Small intestine (tissue), 16 donors: ENCODE measurements at places on chromosomes 2 and 18. TPM values are rescaled to one million over a fixed set of nuclear protein-coding genes. Genes with fewer than 3 reads are reported as not detected.
A peak's percentile ranks its signal among the peaks of the same experiment; 100 is the strongest.

DNA sequence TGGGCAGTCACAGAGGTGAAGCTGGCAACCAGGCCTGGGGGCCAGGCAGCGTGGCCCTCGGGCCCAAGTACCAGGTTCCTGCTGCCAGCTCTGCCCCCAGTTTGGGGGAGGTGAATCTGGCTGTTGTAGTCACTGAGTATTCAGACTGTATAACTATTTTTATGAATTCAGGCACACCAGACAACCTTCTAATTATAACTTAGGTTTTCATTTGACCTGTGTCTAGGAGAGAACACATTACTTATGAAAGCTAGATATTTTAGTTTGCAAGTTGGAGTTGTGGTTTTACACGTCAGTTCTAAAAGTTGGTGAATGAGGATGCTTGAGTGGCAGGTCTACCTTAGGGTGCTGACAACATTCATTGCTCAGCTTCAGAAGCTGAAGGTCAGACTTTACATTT, 71.7 kb downstream of the LIMS1 start:
- H3K27ac ChIP-seq = no peak overlapping the region
- H3K4me3 ChIP-seq = no peak overlapping the region
- H3K27me3 ChIP-seq = no peaks in the 10 kb centered on the region
- DNase-seq = no peak

GRCh38 chr2:195619590-195619989, 37.4 kb upstream of the SLC39A10 start:
- H3K4me3 ChIP-seq = no peak overlapping the region
- H3K36me3 ChIP-seq = no peaks in the 10 kb centered on the region
- no peak for DNase-seq
- H3K27ac ChIP-seq = no peak overlapping the region
- H3K27me3 ChIP-seq = no peaks in the 10 kb centered on the region
- no peaks in the 10 kb centered on the region for H3K4me1 ChIP-seq

DNA sequence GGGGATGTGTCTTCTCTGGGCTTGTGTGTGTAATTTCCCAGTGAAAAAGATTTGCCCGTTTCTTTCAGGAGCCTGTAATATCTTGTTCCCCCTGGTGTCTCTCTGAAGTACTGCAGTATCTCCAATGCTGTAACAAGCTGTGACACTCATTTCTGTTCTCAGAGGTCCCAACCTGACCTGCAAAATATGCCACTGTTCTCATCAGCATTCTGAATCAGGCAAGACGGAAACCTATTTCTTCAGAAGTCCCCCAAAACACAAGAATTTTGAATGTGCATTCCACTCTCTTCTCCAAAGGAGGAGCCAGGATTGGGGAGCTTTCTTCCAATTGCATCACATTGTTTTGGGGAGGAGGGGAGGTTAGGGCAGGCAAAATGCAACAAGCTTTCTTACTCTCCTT, 77.0 kb upstream of the CNGA3 start:
- DNase-seq = peak; percentile 66
- H3K27ac ChIP-seq = no peak overlapping the region
- H3K36me3 ChIP-seq = no peaks in the 10 kb centered on the region

DNA sequence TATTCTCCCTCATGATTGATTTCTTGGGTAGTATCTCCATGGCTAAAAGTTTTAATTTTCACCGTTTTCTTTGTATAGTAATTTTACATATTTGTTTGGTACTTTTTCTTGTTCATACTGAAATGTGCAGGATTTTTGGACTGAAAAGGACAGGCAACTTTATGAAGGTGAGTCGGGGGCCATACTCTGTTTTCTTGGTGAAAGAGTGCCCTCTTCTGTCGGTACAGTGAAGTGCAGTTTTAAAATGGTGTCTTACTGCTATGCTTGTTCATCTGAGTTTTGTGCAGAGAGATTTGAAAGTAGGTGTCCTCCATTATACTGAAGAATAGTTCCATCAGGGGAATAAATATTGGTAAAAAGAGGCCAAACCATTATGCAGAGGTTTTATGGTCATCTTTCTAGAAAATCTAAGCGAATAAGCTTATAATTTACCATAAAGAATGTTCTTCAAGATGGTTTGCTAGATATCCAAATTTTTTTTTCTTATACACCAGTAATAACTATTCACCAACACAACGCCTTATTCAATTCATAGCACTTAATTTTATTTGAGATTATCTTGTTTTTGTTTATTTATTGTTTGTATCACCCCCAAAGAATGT, 8.7 kb upstream of the SERPINB13 start:
- no peaks in the 10 kb centered on the region for H3K36me3 ChIP-seq
- DNase-seq = peak; percentile 30
- H3K4me3 ChIP-seq = no peak overlapping the region

GRCh38 chr2:215161301-215161829, 22.9 kb upstream of the ABCA12 start:
- no peaks in the 10 kb centered on the region for H3K36me3 ChIP-seq
- H3K27me3 ChIP-seq = no peaks in the 10 kb centered on the region
- no peak overlapping the region for H3K27ac ChIP-seq
- no peak overlapping the region for H3K4me3 ChIP-seq
- H3K4me1 ChIP-seq = no peaks in the 10 kb centered on the region

DNA sequence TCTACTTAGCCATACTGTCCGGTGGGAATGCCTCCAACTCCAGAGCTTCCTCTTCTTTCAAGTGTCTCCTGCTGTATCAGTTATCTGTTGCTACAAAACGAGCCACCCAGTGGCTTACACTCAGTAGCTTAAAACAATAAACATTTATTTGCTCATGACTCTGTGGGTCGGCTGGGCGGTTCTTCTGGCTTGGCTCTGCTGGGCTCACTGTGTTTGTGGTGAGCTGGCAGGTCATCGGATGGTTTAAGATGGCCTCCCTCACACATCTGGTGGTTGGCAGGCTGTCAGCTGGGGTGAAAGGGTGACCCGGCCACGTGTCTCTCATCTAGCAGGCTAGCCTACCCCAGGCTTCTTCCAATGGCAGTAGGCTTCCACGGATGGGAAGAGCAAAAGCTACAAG, 122.4 kb upstream of the SLC1A4 start:
- H3K36me3 ChIP-seq = no peaks in the 10 kb centered on the region
- H3K27ac ChIP-seq = no peak overlapping the region
- no peak overlapping the region for H3K4me3 ChIP-seq
- no peak for DNase-seq
- peaks cover 7% of the 10 kb centered on the region for H3K4me1 ChIP-seq

DNA sequence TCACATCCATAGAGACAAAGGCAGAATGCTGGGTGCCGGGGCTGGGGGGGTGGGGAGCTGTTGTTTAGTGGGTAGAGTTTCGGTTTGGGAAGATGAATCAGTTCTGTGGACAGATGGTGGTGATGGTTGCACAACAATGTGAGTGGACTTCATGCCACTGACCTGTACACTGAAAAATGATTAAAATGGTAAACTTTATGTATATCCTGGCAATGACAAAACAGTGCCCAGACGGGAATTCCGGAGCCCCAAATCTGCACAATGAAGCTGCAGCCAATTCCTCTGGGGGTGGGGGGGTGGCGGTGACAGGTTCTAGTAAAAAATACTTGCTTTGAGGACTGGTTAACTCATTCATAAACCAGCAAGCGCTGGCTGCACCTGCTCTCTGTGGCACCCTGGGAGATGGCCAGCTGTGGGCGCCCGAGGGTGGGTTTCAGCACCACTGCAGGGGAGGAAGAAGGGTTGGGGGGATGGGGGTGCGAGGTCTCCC, 81.8 kb upstream of the HPCAL1 start:
- H3K27me3 ChIP-seq = no peaks in the 10 kb centered on the region
- no peak overlapping the region for H3K4me3 ChIP-seq
- DNase-seq = no peak
- no peak overlapping the region for H3K27ac ChIP-seq

DNA sequence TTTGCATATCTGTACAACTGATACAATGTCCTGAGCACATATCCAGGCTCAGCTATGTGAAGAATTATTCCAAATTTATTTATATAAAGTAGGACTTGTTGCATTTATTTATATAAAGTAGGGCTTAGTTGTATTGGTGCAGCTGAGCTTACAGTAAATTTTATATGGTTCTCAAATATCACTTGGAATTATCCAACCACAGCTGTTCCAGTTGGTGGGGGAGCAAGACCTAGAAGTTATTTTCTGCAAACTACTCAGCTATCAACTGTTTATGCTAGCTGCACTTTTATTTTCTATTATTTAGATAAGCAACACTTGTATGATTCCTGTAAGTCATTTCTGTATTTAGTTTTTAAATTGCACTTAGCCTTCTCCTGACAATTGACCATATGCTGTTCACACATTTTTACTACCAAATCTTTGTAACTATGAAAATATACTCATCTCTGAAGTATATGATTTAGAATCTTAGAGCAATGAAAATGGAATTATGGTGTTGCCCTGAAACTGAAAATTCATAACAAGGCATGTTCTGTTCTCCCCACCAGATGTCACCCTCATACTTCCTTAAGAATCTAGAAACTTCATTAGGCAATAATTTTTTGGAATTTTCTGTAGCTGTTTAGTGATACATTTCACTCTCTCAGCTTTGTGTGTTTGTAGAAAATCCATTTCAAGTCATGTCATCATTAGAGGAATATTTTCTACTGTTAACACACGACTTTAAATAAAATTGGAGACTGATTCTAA, 157.0 kb upstream of the CBLN2 start:
- no peaks in the 10 kb centered on the region for H3K27me3 ChIP-seq
- no peak overlapping the region for H3K27ac ChIP-seq
- H3K36me3 ChIP-seq = no peaks in the 10 kb centered on the region
- no peaks in the 10 kb centered on the region for H3K4me1 ChIP-seq

GRCh38 chr2:63497576-63497975, 90.7 kb downstream of the WDPCP start:
- no peak overlapping the region for H3K27ac ChIP-seq
- H3K27me3 ChIP-seq = no peaks in the 10 kb centered on the region
- no peak overlapping the region for H3K4me3 ChIP-seq
- no peaks in the 10 kb centered on the region for H3K36me3 ChIP-seq

GRCh38 chr2:23497063-23497462, 112.1 kb downstream of the KLHL29 start:
- no peak overlapping the region for H3K4me3 ChIP-seq
- DNase-seq = no peak
- H3K36me3 ChIP-seq = no peaks in the 10 kb centered on the region
- H3K27me3 ChIP-seq = no peaks in the 10 kb centered on the region
- H3K27ac ChIP-seq = no peak overlapping the region

- H3K4me1 ChIP-seq = no peaks in the 10 kb centered on the region
- H3K27ac ChIP-seq = no peak overlapping the region
- no peaks in the 10 kb centered on the region for H3K36me3 ChIP-seq
- H3K4me3 ChIP-seq = no peak overlapping the region
- H3K27me3 ChIP-seq = no peaks in the 10 kb centered on the region
- no peak for DNase-seq
Measured at GRCh38 chr2:11652553-11652952, 17.4 kb downstream of the NTSR2 start.

- H3K4me3 ChIP-seq = no peak overlapping the region
- DNase-seq = no peak
- no peaks in the 10 kb centered on the region for H3K4me1 ChIP-seq
- no peaks in the 10 kb centered on the region for H3K36me3 ChIP-seq
Measured at GRCh38 chr18:75904416-75904815, 476.9 kb upstream of the SMIM21 start.

GRCh38 chr2:124664363-124664762, 639.3 kb downstream of the CNTNAP5 start:
- H3K27me3 ChIP-seq = no peaks in the 10 kb centered on the region
- no peaks in the 10 kb centered on the region for H3K4me1 ChIP-seq
- DNase-seq = no peak
- no peak overlapping the region for H3K4me3 ChIP-seq
- H3K27ac ChIP-seq = no peak overlapping the region

- no peak for DNase-seq
- no peak overlapping the region for H3K4me3 ChIP-seq
- H3K27me3 ChIP-seq = no peaks in the 10 kb centered on the region
- no peaks in the 10 kb centered on the region for H3K36me3 ChIP-seq
Measured at GRCh38 chr2:130766711-130767407, 11.5 kb downstream of the AMER3 start.

- H3K27ac ChIP-seq = no peak overlapping the region
- H3K4me1 ChIP-seq = no peaks in the 10 kb centered on the region
- no peak overlapping the region for H3K4me3 ChIP-seq
- DNase-seq = no peak
- H3K27me3 ChIP-seq = no peaks in the 10 kb centered on the region
Measured at GRCh38 chr2:190640117-190640516, 8.8 kb upstream of the NAB1 start.

DNA sequence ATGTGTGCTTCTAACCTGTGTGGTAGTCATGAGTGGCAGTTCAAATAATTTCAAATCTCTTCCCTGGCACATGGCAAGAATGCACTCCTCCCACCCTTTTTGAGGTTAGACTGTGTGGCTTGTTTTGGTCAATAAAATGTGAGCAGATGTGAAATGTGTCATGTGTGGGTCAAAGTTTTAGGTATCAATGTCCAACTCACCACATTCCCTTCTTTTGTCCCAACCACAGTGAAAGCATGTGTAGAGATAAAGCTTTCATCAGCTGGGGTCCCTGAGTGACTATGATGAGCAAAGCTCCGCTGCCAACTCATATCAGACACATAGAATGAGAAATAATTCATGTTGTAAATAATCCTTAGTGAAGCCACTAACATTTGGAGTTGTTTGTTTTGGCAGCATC, 118.2 kb downstream of the PAX3 start:
- no peaks in the 10 kb centered on the region for H3K4me1 ChIP-seq
- DNase-seq = no peak
- no peaks in the 10 kb centered on the region for H3K36me3 ChIP-seq
- no peaks in the 10 kb centered on the region for H3K27me3 ChIP-seq
- H3K27ac ChIP-seq = no peak overlapping the region
- no peak overlapping the region for H3K4me3 ChIP-seq

Gene HSBP1L1
- 11.9 TPM for polyA plus RNA-seq

Gene NDUFAF7
- 9.0 TPM for polyA plus RNA-seq

Gene ZAP70
- 3.9 TPM for polyA plus RNA-seq

Gene CABYR
- not detected for polyA plus RNA-seq

Gene RNU2-63P
- not detected for polyA plus RNA-seq

Gene DYNAP
- polyA plus RNA-seq = 0.18 TPM

Gene TEX44
- polyA plus RNA-seq = not detected

Gene MAL
- 1.6 TPM for polyA plus RNA-seq

Gene LRRC30
- polyA plus RNA-seq = not detected

Gene GNLY
- polyA plus RNA-seq = 2.1 TPM
